ENCODE measurements at places on chromosomes 5 and 9.

- DNase-seq = no peak
Measured at GRCh38 chr9:77391834-77392233, 214.5 kb downstream of the VPS13A start.

DNA sequence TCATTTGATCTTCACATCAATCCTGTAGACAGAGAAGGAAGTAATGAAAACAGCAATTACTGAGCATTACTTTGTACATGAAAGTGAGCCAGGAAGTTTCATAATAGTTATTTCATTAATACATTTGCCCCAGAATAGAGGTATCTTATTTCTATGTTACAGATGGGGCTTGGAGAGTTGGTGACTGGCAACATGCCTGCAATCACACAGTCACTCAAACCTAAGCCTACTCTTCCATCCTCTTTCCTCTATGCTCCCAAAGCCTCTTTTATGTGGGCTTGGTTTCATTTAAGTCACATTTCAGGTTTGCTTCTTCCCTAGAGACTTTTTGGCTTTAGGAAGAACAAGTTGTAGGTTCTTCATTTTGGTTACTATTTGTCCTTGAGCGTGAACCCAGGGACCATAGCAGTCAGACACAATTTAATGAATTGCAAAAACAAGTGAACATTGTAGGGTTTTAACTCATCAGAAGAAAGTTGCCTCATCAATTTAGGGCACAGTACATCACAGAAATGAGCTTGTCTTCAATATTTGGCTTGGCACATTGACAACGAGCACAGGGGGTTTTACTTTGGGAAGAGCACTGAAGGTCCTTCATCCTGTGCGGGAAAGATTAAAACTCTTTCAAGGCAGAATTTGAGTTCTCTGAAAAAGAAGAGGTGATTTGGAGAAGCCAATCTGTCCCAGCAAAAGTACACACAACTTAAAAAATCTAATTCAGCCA lies 381.1 kb downstream of the TMEM38B start:
- no peak for DNase-seq

DNA sequence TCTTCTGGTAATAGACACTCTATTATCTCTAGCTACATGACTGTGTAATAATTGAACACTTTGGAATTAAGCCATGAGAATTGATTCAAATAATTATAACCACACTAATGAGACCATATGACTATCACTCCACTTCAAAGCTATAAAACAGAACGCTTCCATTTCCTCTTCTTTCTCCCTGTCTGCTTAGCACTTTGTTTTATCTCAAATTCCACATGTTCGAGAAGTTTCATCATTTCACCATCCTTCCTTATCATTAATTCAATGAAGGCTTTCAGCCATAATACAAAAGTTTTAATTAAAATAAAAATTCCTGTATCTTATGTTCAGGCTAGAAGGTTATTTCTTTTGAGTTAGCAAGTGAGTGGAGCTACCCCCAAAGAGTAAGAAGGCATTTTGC lies 7.4 kb upstream of the DCTN4 start:
- no peak for DNase-seq

GRCh38 chr5:148403344-148403743 lies 19.6 kb downstream of the FBXO38 start:
- no peak for DNase-seq

GRCh38 chr9:16501141-16501540 lies 369.3 kb downstream of the BNC2 start:
- DNase-seq = peak; percentile 84

DNA sequence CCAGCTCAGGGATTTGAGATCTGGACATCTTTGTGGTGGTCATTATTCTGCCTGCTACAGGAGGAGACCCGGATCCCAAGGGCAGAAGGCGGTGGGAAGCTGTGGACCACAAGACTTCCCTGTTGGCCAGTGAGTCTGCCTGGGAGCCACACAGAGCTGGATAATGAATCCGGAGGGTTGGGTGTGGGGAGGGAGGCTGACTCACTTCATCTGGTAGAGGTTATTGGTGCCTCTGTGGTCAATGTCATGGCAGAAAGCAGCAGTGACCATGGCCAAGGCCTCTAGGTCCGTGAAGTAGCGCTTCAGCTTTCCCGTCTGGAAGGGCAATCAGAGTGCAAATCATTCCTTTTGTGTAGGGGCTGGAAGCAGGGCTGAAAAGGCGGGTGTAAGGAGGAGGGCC lies 58.5 kb downstream of the PDE6A start:
- DNase-seq = peak; percentile 54

GRCh38 chr5:79512049-79512448 lies 1.9 kb downstream of the HOMER1 start:
- DNase-seq = no peak

- DNase-seq = peak; percentile 16
Measured at GRCh38 chr5:176789873-176790615, 20.3 kb upstream of the UNC5A start.

DNA sequence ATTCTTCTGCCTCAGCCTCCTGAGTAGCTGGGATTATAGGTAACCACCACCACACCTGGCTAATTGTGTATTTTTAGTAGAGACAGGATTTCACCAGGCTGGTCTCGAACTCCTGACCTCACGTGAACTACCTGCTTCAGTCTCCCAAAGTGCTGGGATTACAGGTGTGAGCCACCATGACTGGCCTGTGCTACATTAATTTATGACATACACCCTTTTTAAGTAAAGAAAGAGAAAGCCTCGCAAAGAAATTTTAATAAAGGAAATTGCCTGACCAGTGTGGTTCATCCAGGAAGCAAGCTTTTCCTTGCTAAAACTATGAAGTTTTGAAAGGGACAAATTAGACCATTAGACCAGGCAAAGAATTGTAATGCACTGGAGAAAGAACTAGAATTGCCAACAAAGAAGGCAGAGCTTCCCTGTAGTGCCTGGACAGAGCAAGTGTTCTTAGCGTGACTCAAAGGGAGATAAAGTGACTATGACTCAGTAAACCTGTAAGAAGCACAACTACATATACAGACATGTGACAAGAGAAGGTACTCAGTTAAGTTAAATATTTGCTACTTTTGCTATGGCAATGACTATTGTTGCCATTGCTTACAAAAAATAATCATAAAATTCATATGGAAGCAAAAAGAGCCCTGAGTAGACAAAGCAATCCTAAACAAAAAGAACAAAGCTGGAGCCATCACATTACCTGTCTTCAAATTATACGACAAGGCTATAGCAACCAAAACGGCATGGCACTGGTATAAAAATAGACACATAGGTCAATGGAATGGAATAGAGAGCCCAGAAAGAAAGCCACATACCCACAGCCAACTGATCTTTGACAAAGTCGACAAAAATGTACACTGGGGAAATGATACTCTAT lies 54.6 kb downstream of the FYB1 start:
- DNase-seq = no peak

DNA sequence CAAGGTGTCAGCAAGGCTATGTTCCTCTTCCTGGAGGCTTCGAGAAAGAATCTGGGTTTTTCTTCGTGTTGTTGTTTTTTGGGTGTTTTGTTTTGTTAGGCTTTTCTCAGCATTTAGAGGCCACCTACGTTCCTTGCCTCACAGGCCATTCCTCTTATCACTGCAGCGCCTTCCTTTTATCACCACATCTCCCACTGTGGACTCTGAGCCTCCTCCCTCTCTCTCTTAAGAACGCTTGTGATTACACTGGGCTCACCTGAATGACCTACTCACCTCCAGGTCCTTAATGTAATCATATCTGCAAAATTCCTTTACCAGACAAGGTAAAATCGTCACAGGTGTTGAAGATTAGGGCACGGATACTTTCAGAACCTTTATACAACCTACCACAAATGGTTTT lies 340.8 kb downstream of the DTWD2 start:
- no peak for DNase-seq

DNA sequence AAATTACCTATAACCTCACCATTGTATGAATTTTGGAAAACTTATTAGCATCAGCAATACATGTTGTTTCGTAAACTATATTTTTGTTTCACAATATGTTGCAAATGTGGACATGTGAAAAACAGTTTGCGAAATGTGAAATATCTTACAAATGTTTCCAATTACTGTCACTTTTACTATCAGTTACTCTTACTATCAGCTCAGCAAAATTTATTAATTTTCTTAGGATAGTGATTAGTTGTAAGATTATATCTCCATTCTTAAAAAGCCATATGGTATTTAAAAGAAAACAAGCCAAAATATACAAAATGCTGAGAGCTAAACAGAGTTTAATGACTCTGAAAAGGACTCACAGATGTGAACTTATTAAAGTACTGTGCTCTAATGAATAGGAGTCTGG lies 111.9 kb upstream of the LPAR1 start:
- DNase-seq = no peak

- DNase-seq = peak; percentile 43
Measured at GRCh38 chr5:53006911-53007890, 18.0 kb downstream of the ITGA2 start.

- no peak for DNase-seq
Measured at GRCh38 chr5:125205601-125206225, 459.3 kb upstream of the ZNF608 start.

- peak; percentile 82 for DNase-seq
Measured at GRCh38 chr9:15295761-15296405, 11.1 kb downstream of the TTC39B start.

GRCh38 chr9:19967216-19967887 lies 178.5 kb upstream of the SLC24A2 start:
- DNase-seq = no peak

- DNase-seq = peak; percentile 20
Measured at GRCh38 chr5:15566306-15566705, 66.3 kb downstream of the FBXL7 start.

DNA sequence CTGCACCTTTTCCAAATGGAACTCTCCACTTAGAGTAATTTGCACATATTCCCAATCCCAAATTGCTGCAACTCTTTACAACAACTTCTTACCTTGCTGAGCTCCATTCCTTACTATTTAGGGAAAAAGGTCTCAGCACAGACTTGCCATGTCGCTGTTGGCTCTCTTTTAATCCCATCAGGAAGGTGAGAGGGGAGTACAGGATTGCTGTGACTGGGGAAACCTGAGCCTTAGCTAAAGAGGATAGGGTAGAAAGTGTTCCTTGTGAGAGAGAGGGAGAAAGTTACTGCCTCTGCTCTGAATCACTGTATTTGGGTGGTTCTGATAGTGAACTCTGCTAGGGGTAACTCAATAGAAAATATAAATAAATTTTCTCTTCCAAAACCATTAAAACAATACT lies 43.7 kb upstream of the GABRA1 start:
- DNase-seq = no peak

GRCh38 chr5:35316611-35317274 lies 86.5 kb upstream of the PRLR start:
- DNase-seq = no peak

DNA sequence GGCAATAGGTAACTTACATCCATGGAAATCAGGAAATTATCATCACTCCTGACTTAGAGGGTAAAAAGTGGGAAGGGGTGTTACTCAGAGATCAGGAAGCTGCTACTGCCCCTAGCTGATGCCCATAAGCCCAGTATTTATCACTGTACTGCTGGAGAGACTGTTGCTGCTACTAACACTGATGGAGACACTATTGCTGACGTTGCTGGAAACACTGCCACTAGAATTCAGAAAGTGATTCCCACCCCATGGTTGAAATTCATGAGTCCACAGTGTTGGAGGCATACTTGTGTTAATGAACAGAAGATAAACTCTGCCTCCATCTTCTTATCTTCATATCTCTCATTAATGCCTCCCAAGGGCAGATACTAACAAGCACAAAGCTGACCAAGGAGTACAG lies 97.6 kb downstream of the MTX3 start:
- DNase-seq = no peak

GRCh38 chr5:159309689-159310433 lies 20.4 kb downstream of the IL12B start:
- DNase-seq = no peak

GRCh38 chr9:78874061-78874460 lies 577.1 kb downstream of the PSAT1 start:
- peak; percentile 58 for DNase-seq

GRCh38 chr5:143217065-143217803 lies 186.3 kb downstream of the NR3C1 start:
- peak; percentile 23 for DNase-seq

DNA sequence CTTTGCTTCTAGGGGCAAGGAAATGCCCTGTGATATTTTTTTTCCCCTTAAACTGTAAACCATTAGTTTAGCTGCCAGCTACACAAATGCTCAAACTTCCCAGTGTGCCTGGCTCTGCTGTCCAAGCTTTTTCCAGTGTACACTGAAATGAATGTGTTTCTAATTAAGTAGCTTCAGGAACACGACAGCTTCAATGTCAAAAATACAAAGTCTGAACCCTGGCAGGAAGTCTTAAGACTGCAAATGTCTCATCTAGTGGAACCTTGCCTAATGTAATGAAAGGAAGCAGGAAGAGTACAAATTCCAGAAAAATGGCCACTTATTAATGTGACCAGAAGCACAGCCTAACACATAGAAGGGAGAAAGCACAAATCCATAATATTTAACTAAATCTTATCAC lies 255.2 kb downstream of the CRB2 start:
- peak; percentile 76 for DNase-seq

GRCh38 chr5:6419340-6419852 lies 29.3 kb upstream of the UBE2QL1 start:
- DNase-seq = peak; percentile 22

DNA sequence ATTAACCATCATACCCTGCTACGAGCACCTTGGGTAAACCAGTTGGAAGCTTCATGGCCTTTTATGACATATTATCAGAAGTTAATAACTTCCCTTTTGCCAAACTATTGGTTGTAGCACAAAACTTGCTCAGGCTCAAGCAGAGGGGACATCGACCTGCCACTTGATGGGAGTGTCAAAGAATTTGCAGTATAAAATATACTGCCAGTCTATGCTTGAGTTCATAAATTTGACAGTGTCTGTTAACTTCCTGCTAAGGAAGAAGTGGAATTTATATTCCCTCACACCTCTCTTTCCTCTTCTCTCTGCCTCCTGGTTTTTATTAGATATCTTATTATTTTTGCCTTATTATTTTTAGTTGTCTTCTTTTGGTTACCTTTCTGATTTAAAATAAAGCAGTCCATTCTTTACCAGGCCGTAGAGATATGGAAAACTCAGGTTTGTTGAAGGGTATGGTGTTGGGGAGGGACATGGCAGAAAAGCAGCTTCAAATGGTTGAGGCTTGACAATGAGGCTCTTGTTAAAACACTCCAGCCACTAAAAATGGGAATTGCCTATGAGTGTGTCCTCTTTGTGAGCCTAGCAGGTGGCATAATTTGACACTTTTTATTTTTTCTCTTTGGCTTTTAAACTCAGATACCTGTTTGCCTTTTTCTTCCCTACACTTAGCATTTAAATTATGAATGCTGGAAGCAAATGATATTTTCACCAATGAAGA lies 298.0 kb downstream of the DOCK8 start:
- no peak for DNase-seq

GRCh38 chr9:75666856-75667554 lies 223.5 kb upstream of the PCSK5 start:
- DNase-seq = no peak

GRCh38 chr9:16828340-16829281 lies 41.9 kb downstream of the BNC2 start:
- DNase-seq = peak; percentile 80

- DNase-seq = no peak
Measured at GRCh38 chr5:149283626-149284480, 12.2 kb downstream of the AFAP1L1 start.

All from EH (cell line).